ENCODE measurements at places on chromosomes 2 and 18.

- peak; percentile 84 for DNase-seq
Measured at GRCh38 chr2:191786694-191787093, 60.2 kb downstream of the CAVIN2 start.

- no peak for DNase-seq
Measured at GRCh38 chr18:55501579-55501978, 86.4 kb downstream of the TCF4 start.

- DNase-seq: no peak
Measured at GRCh38 chr2:42788478-42788793, 3.9 kb downstream of the HAAO start.

DNA sequence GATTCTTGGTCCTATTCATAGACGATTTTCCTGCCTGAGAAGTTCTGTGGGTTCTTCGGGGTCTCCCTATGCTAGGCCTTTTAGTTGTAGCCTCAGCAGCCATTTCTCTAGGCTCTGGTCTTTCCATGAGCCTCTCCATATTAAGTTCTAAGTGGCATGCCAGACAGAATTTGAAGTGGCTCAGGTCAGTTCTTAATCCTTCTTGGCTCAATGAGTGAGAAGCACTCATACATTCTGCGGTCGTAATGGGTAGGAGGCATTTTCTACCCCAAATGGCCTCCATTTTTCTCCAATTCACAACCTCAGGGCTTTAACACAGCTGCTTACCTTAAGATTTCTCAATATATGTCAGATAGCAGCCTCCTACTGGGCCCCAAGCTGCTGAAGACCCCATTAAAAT, 405.3 kb upstream of the GALNT5 start:
- DNase-seq: no peak

- DNase-seq: no peak
Measured at GRCh38 chr2:46718784-46719183, 196.8 kb downstream of the MCFD2 start.

DNA sequence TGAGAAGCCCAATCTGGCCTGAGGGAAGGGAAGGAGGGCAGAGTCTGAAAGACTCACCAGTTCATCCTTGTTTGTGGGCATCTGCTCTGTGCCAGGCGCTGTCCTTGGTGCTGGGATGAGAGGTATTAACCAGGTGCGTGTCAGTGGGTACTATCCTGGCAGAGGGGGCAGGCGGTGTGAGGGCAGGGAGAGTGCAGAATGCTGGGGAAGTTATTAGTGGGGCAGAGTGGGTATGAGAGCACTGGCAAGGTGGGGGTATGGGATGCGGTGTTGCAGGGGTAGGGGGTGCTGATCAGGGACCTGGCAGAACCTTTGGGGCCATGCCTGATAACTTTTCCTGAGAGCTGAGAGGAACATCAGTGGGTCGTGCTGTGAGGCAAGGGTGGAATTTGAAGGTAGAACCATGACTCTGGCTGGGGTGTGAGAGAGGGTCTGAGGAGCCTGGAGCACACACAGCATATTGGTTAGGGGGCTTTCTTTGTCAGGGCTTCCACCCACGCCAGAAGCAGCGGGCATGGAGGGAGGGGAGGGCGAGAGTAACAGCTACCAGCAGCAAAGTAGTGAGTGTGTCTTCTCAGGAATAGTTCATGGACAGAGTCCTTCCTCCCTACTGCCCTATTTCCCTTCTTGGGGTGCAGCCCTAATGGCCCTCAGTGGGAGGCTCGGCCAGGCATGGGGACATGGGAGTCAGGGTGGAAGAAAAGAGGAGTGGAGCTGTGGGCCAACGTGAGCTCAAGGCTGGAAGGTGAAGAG, 290.7 kb downstream of the CYP26B1 start:
- no peak for DNase-seq

DNA sequence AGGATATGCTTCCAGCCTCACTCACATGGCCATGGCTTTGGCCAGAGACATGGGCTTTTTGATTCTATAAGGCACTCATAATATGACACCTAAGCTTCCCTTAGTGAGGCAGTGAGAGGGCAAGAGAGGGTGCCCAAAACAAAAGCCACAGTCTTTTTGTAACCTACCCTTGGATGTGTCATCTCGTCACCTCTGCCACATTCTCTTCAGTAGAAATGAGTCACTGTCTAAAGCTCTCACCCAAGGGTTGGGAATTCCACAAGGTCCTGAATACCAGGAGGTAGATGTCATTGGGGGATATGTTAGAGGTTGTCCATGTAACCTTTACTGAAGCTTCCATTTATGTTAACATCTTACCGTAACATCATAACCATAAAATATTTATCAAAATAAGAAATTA, 108.4 kb downstream of the ALMS1 start:
- peak; percentile 10 for DNase-seq

GRCh38 chr18:45938488-45938935, 28.6 kb downstream of the EPG5 start:
- DNase-seq: no peak

GRCh38 chr2:73975731-73976130, 9.0 kb upstream of the TET3 start:
- no peak for DNase-seq

- DNase-seq: no peak
Measured at GRCh38 chr2:220781622-220782241, 790.4 kb downstream of the EPHA4 start.

GRCh38 chr2:22748909-22749308, 636.1 kb upstream of the KLHL29 start:
- DNase-seq: no peak

DNA sequence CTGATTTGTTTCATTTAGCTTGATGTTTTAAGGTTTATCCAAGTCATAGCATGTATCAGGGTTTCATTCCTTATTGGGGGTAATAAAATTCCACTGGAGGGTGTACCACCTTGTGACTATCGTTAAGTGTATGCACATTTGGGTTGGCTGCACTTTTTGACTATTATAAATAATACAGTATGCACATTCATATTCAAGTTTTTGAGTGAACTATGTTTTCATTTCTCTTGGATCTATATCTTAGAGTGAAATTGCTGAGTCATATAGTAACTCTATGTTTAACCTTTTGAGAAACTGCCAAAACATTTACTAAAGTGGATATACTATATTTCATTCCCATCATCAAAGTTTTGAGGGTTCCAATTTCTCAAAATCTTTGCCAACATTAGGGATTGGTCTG, 952.7 kb downstream of the TDRD15 start:
- no peak for DNase-seq

DNA sequence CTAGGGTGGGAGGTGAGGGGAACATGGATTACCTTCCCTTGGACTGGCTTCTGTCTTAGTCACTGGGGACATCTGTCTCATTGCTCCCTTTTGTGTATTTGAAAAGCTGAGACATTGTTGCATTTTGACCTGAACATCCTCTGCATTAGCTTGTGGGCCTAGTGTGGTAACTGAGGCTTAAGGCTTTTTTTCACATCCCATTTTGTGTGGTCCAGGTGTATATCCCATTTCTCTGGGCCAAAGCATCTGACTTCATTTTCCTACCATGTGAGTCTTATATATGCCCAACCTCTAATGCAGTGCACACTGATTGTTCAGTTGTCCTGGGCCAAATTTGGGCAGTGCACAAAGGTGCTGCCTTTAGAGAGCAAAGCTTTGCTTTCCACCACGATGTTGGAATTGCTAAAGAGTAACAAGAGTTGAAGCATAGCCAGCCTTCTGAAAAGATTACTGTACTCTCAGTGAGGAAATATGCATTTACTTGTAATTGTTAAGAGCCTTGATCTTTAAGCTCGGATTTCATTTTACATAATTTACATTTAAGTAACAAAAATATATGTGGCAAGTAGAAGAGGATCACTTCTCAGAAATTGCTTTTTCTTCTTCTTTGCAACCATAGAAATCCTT, 13.3 kb downstream of the PRKCE start:
- no peak for DNase-seq

- no peak for DNase-seq
Measured at GRCh38 chr18:46338766-46339165, 234.6 kb downstream of the HAUS1 start.

DNA sequence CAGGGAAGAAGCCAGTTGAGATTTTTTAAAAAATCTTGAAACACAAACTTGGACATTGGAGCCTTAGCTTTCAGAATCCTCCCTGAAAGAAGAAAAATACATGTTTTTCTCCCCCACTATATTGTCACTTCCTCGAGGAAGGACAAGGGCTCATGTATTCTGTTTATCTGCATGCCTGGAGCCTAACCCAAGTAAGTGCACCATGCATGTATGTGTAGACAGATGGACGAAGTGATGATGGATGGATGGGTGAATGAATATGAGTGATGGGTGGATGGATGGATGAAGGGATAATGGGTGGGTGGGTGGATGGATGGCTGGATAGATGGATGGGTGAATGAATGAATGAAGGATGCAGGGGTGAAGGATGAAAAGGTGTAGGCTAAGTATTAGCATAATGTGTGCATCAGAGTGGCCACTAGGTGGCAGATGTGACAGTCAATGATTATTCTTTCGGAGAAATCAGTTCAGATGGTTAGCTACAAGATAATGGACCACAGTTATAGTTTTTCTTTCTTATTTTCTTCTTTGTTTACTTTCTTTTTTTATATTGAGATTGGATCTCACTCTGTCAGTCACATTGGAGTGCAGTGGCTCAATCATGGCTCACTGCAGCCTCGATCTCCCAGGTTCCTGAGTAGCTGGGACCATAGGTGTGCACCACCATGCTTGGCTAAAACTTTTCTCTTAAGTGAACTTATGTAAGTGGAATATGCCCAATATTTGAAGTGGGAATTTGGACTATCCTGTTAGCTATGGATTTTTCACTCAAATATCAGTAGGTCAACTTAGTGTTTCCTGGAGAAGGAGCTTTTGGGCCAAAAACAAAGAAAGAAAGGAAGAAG, 18.5 kb upstream of the CCDC93 start:
- DNase-seq: peak; percentile 27

DNA sequence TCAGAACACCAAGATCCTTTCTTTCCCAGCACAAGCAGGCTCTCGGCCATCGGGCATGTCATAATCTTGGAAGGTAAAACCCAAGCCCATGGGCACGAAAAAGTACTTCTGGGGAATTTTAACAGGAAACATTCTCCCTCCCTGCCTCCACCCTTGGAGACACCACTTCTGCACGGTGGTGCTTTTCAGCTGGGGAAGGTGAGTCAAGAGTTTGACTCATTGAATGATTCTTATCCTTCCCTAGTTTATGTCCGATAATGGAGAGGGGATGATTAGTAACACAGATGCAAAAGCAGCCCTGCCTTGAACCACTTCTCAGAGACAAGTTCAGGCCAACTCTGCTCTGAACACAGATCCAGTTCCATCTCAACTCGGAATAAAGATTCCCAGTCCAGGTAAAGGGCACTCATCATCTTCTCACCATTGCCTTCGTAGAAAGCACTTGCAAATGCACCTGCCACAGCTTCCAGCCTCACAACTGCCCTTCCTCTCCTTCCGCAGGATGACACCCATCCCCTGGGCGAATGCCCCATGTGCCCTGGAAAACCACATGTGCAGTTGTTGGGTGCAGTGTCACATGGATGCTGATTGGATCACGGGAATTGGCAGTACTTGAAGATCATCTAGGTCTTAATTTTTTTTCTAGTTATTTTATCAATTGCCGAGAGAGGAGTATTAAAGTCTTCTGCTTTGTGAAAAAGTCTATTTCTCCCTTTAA, 136.2 kb downstream of the PXDN start:
- peak; percentile 17 for DNase-seq

GRCh38 chr2:66431846-66432587, 2.9 kb upstream of the MEIS1 start:
- DNase-seq: no peak

DNA sequence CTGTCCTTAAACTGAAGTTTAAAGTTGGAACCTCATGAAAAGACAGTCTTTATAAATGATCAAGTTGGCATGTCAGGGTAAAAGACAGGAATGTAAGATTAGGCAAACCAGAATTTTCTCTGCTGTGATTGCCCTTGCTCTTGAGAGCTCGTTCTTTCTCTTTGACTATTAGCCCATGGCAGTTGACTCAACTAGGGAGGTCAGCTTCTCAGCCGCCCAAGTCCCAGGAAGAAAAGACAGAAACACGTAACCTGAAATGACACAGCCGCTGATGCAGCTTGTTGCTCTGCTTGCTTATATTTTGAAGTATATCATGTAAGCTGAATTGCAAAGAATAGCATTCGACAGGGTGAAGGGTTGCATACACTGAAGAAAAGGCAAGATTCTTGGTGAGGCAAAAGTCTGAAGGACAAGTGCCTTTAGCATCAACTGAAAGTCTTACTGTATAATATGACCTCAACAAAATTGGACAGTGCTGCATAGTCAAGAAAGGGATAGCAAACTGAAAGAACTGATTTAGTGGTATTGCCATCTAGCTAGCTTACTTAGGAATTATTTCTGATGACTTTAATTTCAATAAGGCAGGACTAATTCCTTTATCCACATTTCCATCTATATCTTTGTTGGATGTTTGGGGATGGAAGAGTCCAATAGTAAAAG, 54.7 kb downstream of the ARHGAP15 start:
- no peak for DNase-seq

DNA sequence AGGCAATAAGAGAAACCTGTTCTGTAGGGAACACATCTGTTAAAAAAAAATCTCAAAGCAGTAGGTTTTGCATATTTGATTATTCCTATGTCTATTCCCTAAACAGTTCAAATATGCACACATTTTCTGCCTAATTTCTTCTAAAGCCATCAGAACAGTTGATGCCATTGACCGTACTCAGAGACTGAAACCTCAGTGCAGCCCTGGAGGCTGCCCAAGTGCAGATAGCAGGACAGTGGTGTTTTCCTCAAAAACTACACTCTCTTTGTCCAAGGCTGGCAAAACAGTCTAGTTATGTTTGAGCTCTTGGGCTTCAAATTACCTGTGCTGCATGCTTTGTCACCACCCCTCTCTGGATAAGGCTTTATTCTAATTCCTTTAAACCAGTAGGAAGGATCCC, 23.3 kb upstream of the NFE2L2 start:
- DNase-seq: no peak

GRCh38 chr2:172470958-172471922, 43.9 kb downstream of the ITGA6 start:
- no peak for DNase-seq

DNA sequence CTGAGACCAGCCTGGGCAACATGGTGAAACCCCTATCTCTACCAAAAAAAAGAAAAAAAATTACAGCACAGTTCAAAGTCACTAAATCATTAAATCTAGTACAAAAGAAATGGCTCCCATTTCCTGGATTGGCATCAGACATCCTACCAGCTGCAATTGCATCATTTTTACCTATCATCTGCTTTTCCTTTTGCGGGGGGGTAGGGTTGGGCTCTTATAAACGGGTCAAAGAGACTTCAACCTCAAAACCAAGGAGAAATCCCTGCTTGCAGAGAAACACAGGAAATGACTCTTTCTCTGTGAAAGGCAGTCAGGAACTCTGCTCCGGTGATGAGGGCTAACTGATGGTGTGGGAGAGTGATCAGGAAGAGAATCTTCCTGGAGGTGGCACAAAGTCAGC, 45.3 kb upstream of the RFX8 start:
- peak; percentile 72 for DNase-seq

GRCh38 chr18:38077229-38077628, 511.6 kb upstream of the CELF4 start:
- no peak for DNase-seq

GRCh38 chr2:135756692-135757091, 15.0 kb downstream of the UBXN4 start:
- DNase-seq: no peak
